Cortex of kidney (tissue), 1 donor: ENCODE measurements at places on chromosomes 3 and 15.

DNA sequence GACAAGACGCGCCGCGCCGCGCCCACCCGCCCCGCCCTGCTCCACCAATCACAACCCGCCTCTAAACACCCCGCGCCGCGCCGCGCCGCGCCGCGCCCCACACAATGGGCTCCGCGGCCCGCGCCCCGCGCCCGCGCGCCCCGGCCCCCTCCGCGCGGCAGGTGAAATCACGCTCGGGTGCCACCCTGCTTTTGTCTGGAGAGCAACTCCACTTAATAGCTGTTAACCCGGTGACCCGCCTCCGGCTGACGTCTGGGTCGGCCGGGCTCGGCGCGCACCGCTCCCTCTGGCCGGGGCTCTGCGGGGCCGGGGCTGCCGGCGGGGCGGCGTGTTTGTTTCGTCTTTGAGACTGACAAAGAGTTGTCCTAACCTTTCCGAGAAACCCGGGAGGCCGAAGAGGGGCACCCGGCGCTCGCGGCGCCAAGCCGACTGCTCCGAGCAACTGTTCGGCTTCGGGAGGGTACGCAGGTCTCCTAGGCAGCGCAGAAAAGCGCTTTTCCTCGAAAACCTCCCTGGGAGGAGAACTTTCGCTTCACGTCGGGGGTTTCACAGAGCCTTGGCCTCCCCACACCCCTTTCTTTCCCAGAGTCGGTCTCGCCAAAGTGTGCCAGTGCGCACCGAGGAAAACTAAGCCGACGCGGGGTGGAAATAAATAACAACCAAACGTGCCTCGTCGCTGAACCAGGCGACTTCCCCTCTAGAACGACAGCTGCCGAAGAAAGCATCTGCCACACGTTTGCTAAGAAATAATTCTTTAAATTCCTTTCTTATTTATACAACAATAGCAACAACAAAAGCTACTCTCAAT, 518.4 kb downstream of the FOXP1 start:
- peak; percentile 17 for DNase-seq

DNA sequence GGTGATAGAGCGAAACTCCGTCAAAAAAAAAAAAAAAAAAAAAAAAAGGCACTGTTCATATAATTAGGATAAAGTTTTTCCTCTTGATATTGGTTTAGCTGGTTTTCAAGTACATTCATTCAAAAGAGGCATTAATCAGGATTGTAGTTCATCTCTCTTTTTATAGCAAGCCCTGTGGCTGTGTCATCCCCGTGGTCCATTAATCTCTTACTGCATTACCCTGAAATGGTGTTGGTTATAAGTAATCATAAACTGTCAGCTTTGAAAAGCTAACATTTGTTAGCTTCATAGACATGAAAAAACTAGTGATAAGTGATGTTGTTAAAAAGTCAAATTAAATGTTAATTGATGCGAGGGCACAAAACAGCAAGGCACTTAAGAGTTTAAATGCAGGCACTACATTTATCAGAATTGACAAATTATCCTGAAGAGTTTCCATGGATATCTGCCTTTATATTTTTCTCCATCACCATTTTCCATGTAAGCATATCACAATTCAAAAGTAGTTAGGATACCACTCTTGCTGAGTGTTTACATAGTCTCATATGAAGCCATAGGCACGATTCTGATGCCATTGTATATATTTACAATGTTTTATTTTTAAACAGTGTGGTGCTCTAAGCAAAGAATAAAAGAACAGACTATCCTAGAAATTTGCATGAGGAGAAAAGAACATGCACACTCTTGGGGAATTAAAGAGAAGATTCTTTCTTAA, 193.1 kb downstream of the OTOL1 start:
- DNase-seq = no peak

GRCh38 chr15:81285461-81285860, 38.5 kb downstream of the STARD5 start:
- DNase-seq = no peak

GRCh38 chr15:94032571-94032970, 198.8 kb upstream of the MCTP2 start:
- DNase-seq = no peak

GRCh38 chr3:107765524-107765923, 242.8 kb downstream of the BBX start:
- no peak for DNase-seq

- no peak for DNase-seq
Measured at GRCh38 chr3:153247331-153248330, 85.6 kb downstream of the RAP2B start.

- DNase-seq = no peak
Measured at GRCh38 chr3:195558602-195559001, 15.5 kb upstream of the PPP1R2 start.

- no peak for DNase-seq
Measured at GRCh38 chr3:54427941-54428871, 305.9 kb downstream of the CACNA2D3 start.

- no peak for DNase-seq
Measured at GRCh38 chr3:72111265-72112205, 326.6 kb upstream of the PROK2 start.

GRCh38 chr3:25033407-25034029, 394.5 kb upstream of the RARB start:
- DNase-seq = no peak

GRCh38 chr3:100316641-100317069, 17.9 kb upstream of the NIT2 start:
- DNase-seq = no peak

DNA sequence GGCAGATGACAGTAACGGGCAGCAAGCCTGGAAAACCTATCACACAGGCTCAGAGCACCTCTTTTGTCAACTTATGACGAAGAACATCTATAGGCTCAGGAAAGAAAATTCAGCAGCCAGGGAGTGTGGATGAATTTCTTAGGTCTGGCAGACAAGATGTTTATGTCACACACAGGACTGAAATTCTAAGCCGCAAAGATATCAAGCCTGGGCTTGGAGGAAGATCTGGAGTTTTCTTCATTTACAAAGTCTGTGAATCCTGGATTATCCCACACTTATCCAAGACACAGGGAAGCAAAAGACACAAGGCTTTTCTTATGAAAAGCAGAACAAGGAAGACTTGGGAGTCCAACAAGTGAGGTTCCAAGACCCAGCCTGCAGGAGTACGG, 23.4 kb upstream of the CHCHD6 start:
- DNase-seq = no peak

GRCh38 chr3:31732548-31732947, 199.8 kb downstream of the STT3B start:
- no peak for DNase-seq

GRCh38 chr15:90243943-90244639, 5.3 kb upstream of the TTLL13 start:
- no peak for DNase-seq

- no peak for DNase-seq
Measured at GRCh38 chr15:65619626-65620290, 2.0 kb upstream of the SLC24A1 start.

DNA sequence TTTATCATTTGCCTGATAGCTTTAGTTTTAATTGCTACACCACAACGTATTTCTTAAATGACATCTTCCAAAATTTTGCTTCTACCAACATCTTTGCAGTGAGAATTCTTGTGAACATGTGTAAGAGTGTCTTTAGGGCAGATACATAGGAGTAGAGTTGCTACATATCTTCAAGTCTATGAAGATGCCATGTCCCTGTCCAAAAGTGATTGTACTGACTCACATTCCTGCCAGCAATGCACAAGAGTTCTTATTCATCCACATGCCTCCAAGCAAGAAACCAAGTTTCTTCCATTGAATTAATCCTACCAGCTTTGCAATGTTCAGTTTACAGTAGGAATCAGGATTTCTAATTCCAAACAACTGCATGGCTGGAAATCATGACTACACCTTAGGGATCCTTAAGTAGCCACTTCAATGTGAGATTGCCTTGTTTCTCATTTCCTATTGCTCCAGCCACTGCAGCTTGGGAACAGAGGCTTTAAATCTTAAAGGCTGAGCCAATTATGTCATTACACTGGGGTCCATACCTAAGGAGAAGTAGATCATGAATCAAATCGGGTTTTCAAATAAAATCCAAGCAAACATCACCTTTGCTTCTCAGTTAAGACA, 44.5 kb downstream of the BCL2L10 start:
- DNase-seq = no peak

DNA sequence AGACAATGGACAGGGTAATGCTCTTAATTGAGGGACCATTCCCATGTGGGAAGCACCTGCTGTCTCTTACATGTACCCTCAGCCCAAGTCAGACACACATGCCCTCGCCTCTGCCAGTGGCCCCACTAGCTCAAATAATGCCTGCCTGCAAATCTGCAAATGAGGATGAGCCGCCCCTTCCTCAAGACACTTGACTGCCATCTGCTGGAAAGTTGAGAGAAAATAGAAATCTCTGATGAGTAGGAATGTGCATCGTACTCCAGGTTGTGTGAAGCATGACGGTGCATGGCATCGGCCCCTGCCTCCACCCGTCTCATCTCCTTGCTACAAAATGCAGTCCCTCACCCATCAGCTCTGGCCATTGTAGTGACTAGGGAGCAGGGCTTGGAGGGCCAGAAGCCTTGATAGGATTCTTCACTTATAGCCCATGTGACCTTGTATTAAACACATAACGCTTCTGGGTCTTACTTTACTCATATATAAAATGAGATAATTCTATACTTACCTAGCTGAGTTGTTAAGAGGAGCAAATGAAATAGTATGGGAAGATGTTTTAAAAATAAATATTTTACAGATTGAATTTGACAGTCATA, 6.3 kb upstream of the SCN5A start:
- DNase-seq = no peak

GRCh38 chr3:152621006-152621868, 213.7 kb upstream of the P2RY1 start:
- no peak for DNase-seq

DNA sequence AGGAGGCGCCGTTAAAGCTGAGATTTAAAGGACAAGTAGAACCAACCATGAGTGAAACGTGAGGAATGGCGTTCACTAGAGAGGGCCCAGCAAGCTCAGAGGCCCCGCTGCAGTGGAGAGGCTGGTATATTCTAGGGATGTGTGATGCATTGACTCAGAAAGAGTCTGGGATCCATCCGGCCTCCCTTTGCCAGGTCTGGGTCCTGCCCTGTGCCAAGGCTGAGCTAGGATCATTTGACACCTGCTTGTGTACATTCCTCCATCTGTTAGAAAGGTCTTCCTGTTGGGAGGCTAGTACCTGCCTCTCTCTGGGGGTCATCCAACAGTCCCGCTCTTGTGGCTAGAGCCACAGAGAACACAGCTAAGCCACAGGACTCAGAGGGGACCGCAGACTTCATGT, 28.4 kb downstream of the CA12 start:
- no peak for DNase-seq

DNA sequence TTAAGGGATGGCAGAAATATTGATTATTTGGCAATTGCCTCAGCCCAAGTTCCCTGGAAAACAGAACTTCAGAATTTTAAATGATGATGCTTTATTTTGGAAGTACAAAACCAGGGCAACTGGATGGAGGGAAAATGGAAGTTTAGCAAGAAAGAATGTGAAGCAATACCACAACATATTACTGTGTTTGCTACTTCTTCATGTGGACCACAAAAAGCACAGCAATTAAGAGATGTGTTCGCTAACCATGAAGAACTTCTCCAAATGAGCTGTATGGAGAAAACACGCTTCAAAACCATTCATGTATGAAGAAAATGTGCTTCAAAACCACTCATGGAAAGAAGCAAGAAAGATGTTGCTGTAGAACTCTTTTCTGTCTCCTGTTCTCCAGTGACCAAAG, 64.7 kb upstream of the ARL6 start:
- DNase-seq = no peak

DNA sequence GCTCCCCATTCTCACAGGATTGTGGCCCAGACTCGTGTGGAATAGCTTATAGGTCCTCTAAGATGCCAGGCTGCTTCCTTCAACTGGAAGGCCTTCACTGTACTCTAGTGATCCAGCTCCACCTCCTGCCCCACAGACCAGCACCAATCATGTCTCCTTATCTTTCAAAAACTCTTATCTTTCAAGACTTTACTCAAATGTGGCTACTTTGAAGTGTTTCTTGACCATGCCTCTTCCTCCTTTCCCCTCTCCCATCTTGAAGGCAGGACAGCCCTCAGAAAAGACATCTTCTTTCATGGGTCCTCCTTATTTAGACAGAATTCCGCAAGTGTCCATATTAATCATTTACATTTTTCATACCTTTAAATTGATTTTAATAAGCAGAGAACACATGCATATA, 142.3 kb downstream of the CHST2 start:
- no peak for DNase-seq

DNA sequence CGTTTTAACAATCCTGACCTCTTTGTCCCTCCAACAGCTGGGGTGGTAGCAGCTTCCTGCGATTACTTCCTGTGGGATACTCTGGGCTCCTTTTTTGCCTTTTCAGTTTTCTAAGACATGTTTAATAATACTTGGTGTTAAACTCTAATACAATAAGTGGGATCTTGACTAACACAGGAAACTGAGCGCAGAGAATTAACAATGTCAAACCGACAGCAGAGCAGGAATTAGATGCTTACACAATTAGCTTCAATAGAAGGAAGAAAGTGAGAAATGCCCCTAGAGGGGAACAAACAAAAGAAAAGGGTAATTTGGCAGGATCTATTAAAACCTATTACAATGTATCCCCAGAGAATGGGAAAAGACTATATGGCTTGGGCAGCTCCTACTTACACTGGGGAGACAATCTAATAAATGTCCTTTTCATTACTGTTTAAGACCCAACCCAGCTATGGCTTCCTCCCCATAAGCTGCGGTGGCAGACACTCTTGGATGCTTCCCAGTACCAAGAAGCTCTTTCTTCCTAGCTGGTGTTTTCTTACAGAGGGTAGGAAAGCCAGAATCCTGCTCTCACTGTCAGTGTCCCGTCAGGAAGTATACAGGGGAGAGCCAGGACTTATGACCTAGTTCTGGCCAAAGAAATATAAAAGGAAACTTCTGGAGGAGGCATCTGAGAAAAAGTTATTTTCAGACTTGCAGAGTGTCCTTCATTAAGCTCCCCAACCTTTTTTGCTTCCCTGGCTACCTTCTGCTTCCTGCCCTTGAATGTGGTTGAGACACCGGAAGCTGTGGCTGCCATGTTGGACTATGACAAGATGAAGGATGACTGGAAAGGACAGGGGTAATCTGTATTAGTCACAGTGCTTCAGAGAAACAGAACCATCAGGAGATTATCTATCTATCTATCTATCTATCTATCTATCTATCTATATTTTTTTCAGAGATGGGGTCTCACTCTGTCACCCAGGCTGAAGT, 194.1 kb upstream of the KBTBD8 start:
- DNase-seq = no peak

- no peak for DNase-seq
Measured at GRCh38 chr3:42273361-42273760, 7.4 kb upstream of the CCK start.

GRCh38 chr15:38554354-38554753, 10.3 kb downstream of the RASGRP1 start:
- no peak for DNase-seq

- no peak for DNase-seq
Measured at GRCh38 chr15:62059816-62060112, 483 bp downstream of the VPS13C start.

DNA sequence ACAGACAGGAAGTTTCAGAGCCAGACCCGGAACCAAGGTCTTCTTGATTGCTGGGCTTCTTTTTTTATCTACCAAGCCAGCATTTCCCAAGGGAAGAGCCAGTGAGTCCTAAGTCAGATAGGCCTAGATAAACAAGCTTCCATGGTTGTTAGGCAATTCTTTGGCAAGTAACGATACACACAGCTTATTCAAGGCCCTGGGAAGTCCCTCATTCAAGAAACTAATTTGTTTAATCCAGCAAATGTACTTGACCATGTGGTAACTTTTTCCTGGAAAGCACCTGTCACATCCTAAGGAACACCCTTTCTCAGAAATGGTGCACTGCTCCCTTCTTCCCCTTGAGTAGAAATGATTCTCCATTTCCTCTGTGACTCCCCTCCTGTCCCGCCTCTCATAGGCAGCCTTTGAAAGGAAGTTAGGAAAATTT, 209.9 kb downstream of the ITPR1 start:
- no peak for DNase-seq

- no peak for DNase-seq
Measured at GRCh38 chr15:101486696-101487459, 2.6 kb downstream of the PCSK6 start.
